Fibroblast of skin of right quadriceps (primary cell): ENCODE measurements at places on chromosomes 4 and X.

DNA sequence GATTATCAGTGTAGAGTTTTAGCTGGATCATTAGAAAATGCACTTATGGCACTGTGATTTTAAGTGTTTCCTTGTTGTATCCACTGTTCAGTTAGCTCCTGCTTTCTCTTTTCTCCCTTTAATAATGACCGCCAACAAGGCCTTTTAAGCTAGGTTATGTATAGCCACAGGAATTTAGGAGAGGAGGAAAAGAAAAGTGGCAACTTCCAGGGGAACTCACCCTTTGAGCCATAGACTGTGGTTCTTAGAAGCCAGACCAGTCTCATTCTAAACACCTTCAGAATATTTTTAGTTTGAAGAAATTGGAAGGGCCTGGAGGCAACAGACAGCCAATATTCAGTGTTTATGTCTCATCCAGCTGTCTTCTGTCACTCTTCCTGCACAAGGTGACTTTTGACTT is 6.1 kb downstream of the FGF2 start:
- DNase-seq = peak; percentile 24

DNA sequence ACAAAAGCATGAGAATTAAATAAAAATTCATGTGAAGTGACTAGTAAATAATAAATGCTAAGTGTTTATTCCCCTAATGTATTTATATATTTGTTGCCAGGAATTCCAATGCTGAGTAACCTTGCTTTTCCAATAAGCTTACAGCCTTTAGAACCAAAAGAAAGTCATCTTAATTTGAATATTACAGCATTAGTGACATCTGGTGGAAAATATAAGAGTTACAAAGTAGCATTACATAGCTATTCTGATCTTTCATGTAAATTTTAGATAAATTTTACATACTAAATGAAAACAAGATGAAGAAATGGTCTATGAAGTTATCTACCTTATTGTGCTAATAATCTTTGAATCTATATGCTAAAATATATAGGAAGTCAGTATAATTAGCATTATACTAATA is 10.4 kb downstream of the MAD2L1 start:
- peak; percentile 32 for DNase-seq

DNA sequence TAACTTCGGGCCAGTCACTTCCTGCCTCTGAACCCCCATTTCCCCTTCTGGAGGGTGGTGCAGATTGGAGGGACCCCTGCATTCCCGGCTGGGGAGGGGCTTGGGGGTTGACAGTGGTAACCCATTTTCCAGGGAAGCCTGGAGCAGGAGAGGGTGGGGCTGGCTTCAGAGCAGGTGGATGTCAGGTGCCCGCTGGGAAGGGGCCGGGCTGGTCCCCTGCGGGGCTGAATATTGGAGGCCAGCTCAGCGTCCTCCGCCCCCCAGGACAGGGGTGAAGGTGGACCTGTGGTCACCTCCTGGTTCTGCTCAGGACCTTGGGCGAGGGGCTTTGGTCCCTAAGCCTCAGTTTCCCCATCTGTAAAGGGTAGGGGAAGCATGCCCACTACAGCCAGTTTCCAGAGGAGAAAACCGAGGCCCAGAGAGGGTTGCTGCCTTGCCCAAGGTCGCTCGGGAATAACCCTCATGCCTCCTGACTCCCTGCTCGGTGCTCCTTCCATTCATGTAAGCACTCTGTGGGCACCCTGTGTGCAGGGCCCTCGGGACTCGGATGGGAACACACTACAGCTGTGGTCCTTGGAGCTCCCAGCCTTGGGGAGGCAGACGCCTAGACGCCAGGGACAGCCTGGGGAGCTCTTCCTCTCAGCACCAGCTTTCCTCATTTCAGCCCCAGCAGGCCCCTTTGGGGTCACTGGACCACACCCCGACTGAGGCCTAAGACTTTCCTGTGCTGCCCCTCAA is 683 bp downstream of the MAN2B2 start:
- DNase-seq = no peak

DNA sequence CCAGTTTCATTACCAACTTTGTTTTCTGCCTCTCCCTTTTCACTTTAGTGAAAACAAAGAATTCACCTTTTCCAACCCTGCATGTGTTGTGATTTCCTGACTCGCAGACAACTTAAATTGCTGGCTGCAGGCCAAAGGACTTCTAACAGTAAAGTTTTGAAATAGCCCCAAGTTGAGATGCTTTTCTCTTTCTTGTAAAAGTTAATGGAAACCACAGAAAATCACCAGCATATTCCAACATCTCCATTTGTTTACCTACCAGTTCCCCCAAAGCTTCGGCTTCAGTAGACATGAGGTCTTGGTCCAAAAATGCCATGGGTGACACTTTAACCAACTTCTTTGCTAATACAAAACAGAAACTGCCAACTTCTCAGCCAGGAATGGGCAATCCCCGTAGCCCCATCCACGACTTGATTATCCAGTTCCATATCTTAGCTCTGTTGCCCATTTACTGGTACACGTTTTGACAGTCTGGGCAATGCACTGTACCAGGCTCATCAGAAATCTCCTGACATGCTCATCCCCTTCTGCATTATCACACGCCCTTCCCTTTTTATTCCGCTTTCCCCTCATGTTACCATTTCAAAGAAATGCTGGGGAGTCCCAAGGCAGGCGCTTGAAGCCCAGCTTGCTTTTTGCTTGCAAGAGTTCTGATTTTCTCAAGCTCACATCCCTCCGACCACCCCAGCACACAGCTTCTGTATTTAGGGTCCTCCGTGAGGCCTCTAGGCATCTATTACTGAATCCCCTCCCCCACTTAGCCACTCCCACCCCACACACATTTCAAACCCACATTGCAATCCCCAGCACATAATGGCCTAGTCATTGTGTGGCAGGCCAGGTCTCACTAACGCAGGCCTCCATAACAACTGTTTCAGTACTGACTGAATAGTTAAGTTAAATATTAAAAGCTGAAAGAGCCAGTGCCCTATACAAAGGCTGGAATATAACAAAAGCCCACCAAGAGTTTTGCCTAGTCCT is 137.9 kb upstream of the S100G start:
- DNase-seq = peak; percentile 49

DNA sequence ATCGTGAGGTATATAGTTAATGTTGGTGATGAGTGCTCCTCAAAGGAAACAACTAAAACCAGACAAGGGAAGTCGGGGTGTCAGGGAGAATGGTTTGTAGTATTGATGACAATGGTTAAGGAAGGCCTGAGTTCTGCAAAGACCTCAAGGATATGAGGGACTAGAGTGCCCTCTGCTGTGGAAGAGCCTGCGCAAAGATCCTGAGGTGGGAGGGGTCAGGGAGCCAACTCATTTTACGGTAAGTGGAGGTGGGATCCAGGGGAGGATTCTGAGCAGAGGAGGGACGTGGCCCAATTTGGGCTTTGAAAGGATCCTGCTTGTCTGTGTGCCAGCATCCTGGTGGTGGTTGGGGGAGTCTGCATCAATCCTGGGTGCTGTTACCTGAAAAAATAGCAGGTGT is 11.3 kb downstream of the UBA1 start:
- no peak for DNase-seq

- no peak for DNase-seq
Observed at GRCh38 chr4:100782356-100782755, 264.5 kb upstream of the EMCN start.

GRCh38 chr4:177860171-177860570 is 417.9 kb upstream of the AGA start:
- no peak for DNase-seq

DNA sequence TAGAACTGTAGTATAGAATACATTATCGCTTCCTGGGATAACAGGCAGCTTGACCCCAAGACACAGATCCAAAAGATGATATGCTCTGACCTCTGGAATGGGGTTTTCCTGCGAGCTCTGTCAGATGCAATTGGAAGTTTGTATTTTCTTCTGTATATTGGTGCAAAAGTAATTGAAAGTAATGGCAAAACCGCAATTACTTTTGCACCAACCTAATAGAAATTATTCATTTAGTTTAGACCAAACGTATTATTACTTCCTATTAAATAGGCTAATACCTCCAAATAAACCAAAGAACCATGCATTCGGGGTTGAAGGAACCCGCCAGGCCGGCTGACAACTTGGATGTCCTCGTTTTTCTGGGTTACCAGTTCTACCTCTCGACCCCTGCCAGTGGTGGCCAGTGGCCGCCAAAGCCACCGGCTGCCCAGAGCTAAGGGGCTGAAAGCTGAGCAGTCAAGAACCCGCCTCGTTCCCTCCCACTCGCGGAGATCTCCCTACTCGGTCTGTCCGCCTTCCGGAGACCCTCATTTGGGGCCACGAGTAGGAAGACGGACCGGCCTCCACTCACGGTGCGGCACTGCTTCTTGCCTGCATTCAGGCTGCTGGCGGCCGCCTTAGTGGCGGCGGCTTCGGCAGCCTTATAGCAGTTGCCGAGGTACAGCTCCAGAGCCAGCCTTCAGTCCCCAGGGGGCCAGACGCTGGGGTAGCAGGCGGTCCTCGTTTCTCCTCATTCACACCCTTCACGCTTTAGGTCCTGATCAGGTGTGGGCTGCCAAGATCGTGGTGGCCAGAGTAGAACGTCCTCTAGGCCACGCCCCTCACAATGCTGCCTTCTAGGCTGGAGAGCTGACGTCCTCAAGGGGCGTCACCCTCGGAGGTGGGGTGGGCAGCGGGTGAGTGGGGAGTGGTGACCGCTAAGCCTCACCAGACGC is 121.9 kb downstream of the RBMX2 start:
- DNase-seq = peak; percentile 2

DNA sequence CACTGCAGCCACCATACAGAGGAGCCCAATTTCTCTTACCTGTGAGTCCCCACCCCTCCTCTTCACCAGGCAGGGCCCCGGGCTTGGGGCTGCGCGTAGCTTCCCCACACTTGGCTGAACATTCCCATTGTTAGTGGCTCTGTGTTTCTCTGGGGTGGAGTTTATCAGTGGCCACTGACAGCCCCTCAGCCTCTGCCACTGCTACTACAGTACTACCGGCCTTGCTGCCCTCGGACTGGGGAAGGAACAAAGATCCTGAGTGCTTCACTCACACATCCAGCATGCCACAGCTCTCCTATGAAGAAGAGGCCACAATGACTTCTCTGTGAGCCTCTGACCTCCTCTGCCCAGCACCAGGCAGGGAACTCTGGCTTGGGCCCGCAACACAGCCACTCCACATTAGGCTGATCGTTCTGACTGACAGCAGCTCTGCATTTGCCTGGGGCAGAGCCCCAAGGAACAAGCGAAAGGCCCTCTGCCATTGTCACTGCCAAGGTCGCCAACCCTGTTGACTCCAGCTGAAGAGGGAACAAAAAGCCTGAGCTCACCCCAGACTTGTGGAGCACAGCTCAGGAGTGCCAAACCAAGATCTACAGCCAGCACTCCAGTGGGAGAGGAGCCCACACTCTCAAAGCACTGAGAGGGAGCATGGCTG is 24.0 kb downstream of the ABCB7 start:
- no peak for DNase-seq

DNA sequence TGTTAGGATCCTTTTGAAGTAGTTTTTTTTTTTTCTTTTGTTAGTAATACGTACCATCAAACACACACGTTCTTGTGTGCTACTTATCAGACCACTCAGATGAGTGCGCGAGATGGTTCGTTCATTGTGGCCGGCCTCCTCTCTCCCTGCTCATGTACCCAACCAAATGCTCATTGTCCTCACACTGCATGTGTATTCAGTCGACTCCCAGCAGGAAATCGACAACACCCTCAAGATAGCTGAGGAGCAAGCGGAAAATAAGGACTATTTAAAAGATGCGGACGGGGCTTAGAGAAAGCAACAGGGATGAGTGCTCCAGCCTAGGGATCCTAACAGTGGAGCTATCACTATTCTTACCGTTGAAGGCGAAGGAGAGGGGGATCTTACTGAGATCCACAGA is 72.9 kb upstream of the GUCY1A1 start:
- DNase-seq = no peak

GRCh38 chr4:37767546-37767945 is 58.9 kb upstream of the PGM2 start:
- DNase-seq = peak; percentile 49

DNA sequence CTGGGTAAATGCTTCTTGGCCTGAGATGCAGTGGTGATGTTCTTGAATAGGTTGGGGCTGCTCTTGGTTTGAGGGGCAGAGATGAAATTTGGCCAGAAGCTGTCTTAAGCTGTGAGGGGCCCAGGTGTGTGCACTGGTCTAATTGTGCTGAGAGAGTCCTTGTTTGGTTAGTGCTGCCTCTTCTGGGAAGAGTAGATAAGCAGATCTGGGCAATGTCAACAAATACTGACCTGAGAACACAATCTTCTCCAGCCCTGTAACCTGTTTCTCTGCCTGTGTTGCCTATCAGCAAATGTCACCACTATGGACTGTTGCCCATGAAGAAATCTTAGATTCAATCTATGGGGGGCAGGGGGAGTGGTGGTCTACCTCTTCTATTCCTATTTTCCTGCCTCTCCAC is 17.2 kb upstream of the USP27X start:
- DNase-seq = no peak

GRCh38 chr4:70943114-70943513 is 40.9 kb downstream of the MOB1B start:
- DNase-seq = no peak

- peak; percentile 7 for DNase-seq
Observed at GRCh38 chr4:69828828-69829227, 31.1 kb downstream of the SULT1E1 start.

DNA sequence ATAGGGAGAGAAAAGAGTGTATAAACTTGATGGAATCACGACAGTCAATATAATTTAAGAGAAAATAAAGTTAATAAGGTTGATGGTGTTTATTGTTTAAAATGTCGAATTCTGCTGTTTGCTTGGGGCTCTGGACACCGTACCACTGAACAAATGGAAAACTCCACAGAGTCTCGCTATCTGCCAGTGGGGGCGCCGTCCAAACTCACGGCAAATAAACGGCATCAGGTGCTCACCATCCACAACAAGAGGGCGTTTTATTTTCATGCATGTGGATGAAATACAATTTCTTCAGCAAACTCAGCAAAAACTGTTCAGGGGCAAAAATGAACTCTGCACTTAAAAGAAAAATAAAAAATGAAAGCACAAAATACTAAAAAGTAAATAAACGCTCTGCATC is 46.6 kb upstream of the FAM47C start:
- no peak for DNase-seq

DNA sequence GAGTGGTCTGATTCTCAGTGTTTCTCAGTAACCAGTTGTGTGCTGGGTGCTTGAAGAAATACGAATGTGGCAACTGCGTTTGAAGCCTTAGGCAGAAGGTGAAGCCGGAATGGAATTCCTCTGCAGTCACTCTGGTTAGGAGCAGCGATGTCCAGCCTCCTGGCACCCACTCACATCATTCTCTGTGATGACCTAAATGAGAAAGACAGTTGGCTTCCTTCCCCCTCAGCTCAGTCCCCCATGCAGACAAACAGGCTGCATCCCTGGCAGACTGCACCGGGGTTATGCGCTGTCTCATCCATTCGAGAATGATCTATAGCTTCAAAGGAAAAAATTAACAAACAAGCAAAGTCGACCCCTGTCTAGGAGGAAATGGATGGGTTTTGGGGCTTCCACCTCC is 170.1 kb upstream of the SCML1 start:
- DNase-seq = no peak

- DNase-seq = no peak
Observed at GRCh38 chr4:123786163-123786915, 389.7 kb downstream of the SPRY1 start.

GRCh38 chr4:42995343-42995944 is 102.9 kb downstream of the GRXCR1 start:
- DNase-seq = peak; percentile 8
